ENCODE measurements at places on chromosomes 7 and 10.

DNA sequence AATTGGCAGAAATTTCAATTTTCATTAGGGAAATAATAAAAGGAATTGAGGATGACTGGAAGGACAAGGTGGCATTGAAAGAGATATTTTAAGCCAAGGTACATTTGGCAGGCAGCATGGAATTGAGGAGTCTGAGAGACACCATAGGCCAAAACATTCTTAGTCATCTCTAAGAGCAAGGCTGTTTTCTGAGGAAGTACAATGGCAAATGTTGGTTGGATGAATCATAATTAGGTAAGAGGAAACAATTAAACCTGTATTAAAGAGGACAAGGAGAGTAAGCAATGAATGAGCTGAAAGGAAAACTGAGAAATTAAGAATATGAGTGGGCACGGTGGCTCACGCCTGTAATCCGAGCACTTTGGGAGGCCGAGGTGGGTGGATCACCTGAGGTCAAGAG is 86.3 kb downstream of the MRPL32 start:
- DNase-seq, result no peak

GRCh38 chr7:29086545-29086944 is 59.8 kb downstream of the CPVL start:
- DNase-seq, result no peak

- DNase-seq, result no peak
Observed at GRCh38 chr10:44154956-44155355, 229.9 kb downstream of the CXCL12 start.

- no peak for DNase-seq
Observed at GRCh38 chr7:155885167-155886155, 73.2 kb upstream of the SHH start.

DNA sequence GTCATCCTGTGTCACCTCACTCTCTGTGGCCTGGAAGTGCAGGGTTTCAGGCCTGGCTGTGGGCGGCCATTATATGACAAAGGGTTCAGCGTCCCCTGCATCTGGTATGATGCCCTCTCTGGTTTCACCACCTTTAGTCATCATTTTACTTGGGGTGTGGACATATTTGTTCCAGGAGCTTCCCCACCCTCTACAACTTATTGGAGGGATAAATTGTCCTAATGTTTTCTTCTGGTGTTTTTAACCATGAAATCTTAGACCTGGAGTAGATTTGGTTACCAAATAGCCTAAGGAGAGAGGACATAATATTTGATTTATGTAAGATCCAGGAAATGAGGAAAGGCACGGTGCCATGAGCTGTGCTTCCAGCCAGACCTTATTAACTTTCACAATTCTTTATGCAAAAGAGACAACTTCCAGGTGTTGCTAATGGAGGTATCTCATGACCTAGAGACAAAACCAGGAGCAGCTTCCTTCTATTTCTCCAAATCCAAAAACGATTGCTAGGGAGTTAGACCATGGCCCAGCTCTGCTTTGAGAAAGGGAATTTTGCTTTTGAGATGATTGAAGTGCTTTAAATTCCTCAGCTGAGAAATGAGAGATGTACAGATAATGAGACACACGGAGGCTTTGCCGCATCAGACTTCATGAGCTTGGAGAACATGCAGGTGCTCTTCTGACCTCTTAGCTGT is 20.9 kb downstream of the WBP1L start:
- no peak for DNase-seq

- DNase-seq, result no peak
Observed at GRCh38 chr7:157513162-157513621, 176.4 kb downstream of the DNAJB6 start.

DNA sequence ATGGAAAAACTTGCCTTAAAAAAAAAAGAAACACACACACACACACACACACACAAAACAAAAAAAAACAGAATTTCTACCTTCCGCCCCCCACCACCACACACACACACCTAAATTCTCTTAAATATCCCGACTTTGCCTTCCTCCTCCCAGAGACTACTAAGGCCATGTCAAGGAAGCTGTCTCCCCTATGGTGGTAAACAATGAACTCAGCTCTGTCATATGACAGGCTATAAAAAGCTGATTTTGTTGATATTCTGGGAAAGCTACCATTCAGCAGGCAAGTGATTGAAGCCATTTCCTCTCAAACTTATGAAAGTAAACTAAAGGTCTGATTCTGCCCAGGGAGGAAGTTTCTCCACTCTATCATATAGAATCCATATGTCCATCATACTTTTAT is 471.0 kb downstream of the GFRA1 start:
- no peak for DNase-seq

- no peak for DNase-seq
Observed at GRCh38 chr7:155602156-155602555, 42.3 kb upstream of the RBM33 start.

DNA sequence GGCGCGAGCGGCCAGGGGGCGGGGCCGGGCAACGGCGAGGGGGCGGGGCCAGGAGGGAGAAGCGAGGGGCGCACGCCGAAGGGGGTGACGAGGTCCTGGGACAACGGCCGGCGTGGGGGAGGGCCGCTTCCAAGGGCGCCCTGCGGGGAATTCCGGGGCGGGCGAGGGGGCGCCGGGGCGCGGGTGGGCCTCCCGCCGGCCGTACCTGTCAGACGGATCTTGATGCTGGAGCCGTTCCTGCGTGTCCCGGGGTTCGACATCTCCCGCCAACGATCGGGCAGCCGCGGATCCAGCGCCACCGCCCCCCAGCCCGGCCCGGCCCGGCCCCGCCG is 421 bp downstream of the SMURF1 start:
- no peak for DNase-seq

GRCh38 chr10:119113751-119114732 is 10.1 kb downstream of the DENND10 start:
- DNase-seq, result no peak

GRCh38 chr10:26341701-26342100 is 96.4 kb upstream of the APBB1IP start:
- no peak for DNase-seq

- DNase-seq, result no peak
Observed at GRCh38 chr7:45257284-45257683, 99.7 kb downstream of the RAMP3 start.

GRCh38 chr7:22653951-22654350 is 73.0 kb upstream of the IL6 start:
- no peak for DNase-seq

DNA sequence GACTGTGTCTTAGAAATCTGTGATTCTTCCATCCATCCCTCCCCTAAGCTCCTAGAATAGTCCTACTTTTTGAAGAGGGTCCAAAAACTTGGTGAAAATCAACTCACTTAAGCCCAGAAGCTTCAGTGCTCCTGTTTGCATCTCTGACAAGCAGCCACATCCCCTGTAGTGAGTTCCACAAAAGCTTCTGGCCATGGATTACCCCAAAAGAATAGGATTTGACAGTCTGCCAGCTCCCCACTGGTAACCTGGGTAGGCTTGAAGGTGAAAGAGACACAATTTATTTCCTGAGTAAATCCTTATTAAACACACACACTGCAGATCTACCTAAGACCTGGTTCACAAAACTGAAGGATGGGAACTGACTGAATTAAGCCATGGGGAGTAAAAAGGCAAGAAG is 46.5 kb downstream of the LGI1 start:
- DNase-seq, result no peak

DNA sequence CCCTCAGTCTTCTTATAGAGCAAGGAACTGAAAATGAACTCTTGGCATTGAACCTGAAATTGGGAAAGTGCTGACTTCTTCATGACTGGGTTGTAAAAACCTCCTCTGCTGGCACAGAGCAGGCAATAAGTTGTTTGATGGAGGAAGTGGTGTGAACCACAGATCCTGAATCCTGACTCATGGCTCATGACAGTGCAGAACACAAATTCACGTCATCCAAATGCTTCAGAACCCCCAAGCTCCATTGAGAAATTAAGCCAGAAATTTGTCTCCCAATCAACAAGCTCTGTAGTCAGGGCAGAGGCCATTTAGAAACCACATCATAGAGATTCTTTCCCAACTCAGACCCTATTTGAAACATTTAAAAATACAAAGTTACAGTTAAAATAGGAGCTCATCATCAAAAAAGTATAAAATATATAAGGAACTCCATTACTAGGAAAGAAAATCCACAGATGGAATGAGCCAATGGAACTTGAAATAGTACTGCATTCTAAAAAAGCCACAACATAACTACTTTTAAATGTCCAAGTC is 10.3 kb upstream of the STK17A start:
- DNase-seq, result no peak

GRCh38 chr7:25025218-25025671 is 45.3 kb upstream of the OSBPL3 start:
- DNase-seq, result no peak

DNA sequence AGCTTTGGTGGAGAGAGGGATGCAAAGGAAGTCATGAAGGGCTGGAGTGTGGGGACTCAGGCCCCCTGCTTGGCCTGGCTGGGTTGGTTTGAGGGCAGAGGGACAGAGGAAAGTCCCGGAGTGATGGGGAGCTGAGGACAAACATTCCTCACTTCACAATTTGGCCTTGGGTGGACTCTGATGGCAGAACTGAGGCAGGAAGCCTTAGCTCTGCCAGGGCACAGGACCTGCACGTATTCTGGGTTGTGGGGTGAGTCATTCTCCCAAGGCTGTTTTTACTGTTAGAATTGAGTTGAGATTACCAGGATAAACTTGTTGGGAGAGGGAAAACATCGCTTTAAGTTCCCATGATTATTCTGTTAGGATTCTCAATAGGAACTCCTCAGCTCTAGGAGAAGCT is 2.6 kb downstream of the GOLGA7B start:
- DNase-seq, result no peak

GRCh38 chr10:11875494-11876281 is 52.5 kb downstream of the PROSER2 start:
- no peak for DNase-seq

GRCh38 chr7:42727451-42727850 is 184.4 kb downstream of the C7orf25 start:
- no peak for DNase-seq

DNA sequence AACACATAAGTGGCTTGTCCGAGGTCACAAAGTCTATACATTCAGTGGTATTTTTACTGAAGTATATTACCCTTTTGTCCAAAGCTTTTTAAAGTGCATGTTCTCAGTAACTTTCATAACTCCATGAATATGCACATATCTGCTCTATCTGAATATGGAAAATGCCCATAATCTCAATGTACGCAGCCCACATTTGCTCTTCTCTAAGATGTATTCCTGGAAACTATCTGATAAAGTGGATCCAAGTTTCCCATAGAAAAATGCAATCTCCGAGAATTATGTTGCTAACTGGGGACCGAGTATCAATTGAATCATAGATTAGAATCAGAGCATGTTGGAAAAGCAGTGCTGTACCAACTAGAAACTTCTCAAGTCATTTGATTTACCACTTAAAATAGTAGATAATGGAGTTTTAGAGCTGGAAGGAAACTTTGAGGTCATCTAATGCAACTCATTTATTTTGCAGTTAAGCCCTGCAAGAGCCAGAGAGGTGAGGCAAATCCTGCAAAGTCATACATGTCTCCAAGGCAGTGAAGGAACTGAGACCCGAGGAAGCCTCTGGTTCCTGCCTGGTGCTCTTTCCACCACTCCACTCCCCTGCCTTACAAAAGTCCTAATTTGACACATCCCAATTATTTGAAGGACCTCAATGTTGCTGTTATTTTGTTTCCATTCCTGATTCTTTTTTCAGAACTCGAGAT is 69.4 kb downstream of the CYCS start:
- no peak for DNase-seq

GRCh38 chr7:90413185-90413528 is 9.9 kb downstream of the CLDN12 start:
- no peak for DNase-seq

- DNase-seq, result no peak
Observed at GRCh38 chr7:66556177-66556548, 72.5 kb upstream of the KCTD7 start.

DNA sequence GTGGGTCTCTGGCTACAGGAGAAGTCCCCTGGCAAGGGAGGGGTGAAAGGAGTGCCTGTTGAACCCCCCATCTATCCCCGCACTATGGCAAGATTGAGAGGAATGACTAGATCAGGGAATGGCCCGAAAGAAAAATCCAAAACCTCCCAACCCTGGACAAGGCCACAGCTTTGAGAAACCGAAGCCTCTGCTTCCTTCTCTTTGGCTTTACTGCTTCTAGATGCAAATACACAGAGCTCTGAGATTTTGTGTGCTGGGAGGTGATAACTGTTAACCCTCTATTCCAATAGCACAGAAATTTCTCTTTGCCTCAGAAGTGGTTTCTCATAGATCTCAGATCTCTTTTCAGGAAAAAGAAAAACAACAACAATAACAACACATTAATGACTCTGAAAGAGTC is 15.0 kb downstream of the CAV1 start:
- no peak for DNase-seq

DNA sequence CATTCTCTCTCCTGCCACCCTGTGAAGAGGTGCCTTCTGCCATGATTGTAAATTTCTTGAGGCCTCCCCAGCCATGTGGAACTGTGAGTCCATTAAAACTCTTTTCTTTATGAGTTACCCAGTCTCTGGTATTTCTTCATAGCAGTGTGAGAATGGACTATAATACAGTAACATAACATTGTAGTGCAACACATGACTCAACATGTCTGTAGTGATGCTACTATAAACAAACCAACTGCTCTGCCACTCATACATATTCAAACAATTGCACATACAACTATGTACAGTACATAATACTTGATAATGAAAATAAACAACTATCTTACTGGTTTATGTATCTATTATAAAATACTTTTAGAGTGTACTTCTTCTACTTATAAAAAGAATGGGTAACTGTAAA is 7.1 kb downstream of the ATOH7 start:
- DNase-seq, result no peak

DNA sequence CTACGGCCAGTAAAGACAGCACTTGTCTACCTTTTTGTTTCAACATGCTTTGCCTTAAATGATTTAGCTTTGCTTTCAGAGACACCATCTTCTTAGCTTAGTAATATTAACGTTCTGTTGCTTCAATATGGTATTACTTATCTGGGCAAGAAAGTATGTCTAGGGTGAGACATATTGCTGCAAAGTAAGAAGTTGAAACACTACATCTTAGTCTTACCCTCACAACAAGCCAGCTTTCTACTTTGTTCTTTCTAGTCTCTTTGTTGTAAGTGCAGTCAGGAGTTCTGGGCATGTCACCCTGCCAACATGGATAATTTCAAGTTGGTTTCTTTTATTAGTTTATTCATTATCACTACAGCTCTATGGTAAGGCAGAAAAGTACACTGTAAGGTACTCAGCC is 122.7 kb upstream of the DNAJB12 start:
- no peak for DNase-seq

DNA sequence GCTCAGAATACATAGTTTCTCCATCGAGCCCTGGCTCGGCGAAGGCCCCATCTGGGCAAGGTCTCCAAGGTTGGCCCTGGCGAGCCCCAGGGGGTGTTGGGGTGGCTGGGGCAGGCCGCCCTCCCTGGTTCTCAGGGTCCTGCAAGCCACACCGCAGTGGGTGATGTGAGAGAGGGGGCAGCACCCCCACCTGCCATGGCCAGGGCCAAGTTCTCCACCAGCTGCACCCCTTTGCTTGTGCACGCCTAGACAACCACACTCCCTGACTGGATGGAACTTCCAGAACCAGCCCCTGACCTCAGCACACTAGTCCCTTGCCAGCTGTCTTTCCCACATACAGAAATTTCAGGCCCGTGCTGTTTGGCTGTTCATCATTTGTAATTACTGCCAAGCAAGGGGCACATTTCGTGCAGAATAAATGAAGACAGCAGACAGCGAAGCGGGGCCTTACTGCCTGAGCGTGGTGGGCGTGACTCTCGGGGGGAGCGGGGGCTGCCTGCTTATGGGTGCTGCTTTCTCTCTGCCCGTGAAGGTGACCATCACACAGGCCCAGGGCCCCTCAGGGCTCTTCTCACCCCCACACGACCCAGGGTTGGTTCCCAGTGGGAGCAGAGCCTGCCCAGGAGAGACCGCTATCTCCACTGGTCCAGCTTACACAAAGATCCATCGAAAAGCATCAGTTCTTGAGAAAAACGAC is 85.9 kb downstream of the ADARB2 start:
- DNase-seq, result no peak

Data from T follicular helper cell (primary cell).